ENCODE measurements at places on chromosomes 5 and 9.
A peak's percentile ranks its signal among the peaks of the same experiment; 100 is the strongest.

DNA sequence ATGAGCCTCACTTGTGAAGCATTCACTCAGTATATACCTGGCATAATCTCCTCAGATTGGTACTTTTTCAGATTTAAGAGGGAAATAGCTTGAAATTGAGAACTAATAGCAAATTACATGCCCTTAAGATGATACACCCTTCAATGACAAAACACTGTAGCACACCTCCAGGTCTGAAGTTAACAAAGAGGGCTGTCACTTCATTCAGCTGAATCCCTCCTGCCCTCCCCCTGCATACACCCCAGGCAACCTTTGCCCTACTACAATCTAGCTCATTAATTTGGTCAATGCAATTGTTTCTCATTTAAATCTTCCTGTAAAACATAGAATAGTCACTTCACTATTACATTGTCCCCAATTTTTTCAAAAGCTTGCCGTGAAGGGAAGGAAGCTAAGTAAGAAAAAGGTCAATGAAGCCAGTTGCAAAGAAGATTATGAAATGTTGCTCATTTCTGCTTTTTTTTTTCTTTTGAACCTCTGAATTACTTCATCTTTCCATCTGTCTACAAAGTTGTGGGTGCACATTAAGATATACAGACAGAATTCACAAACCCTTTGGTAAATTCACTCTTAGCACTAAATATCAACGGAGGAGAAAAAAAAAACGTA lies 294.8 kb upstream of the PTGER4 start:
- DNase-seq, result no peak

DNA sequence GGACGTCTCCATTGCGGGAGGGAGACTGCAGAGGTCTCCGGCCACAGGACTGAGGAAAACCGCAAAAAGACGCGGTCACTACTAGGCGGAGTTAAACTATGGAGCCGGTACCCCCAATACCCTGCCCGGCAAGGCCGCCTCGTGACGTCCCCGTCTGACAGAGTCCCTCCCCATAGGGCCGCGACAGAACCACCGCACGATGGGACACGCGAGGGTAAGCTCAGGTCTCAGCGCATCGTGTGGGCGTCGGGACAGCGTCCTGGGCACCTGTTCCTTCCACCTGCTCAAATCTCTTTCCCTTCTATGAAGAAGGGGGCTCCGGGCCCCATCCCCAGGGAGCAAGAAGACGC lies 35.2 kb upstream of the GLDC start:
- peak; percentile 70 for DNase-seq

GRCh38 chr5:54458221-54458620 lies 2.7 kb downstream of the HSPB3 start:
- no peak for DNase-seq

DNA sequence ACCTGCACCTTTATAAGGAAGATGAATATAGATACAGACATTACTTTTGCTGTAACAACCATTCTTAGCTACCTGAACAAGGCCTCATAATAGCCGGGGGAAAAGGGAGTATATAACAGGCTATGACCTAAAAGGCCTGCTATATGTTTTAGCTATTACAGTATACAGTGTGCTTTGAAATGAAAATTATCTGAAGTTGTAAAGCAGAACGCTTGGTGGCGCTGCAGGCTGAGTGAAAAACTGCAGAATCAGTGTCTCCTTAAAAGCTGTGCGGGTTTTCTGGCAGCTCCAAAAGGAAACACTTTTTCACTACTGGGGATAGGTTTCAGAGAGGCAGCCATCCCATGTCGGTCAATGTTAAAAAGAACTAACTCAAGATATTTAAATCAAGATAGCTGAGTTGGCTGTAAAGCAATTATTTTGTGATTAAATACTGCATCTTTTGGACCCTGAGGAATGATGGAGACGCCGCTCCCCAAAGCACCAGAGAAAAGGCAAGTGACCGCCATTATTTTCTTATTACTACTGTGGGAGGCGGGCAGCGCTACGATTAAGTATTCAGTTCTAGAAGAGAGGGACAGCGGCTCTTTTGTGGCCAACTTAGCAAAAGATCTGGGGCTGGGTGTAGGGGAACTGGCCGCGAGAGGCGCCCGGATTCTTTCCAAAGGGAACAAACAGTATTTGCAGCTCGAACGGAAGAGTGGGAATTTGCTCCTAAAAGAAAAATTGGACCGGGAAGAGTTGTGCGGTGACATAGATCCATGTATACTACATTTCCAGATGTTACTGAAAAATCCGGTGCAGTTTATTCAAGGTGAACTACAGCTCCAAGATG lies 5.9 kb downstream of the PCDHB6 start:
- DNase-seq, result no peak

GRCh38 chr9:36080519-36080918 lies 43.8 kb downstream of the RECK start:
- no peak for DNase-seq

GRCh38 chr5:10724781-10725507 lies 36.1 kb downstream of the DAP start:
- no peak for DNase-seq

DNA sequence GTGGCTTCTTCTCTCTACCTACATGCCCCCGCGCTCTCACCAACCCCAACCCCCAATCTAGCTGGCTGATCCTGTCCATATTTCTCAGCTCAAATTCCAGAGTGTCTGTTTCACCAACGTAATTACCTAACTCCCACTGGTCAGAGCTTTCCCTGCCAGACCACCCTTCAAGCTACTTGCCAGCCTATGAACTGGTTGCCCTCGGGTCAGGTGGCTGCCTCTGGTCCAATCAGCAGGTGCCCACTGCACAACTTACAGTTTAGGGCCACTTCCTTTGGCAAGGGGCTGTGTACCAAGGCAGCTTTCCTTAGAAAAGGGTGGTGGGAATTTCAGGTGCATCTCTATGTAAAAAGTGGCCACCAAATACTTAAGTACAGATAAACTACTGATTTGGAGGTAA lies 92.2 kb upstream of the SLC30A5 start:
- no peak for DNase-seq

GRCh38 chr5:93653716-93654115 lies 70.7 kb downstream of the NR2F1 start:
- no peak for DNase-seq

GRCh38 chr5:79168031-79168430 lies 56.4 kb downstream of the BHMT start:
- DNase-seq, result no peak

GRCh38 chr5:140794595-140795258 lies at the start of gene PCDHA2:
PCDHA2 (plus strand) TSS chr5:140794852.
- no peak for DNase-seq

GRCh38 chr9:128902351-128903078 lies 18.3 kb upstream of the PHYHD1 start:
- peak; percentile 83 for DNase-seq

DNA sequence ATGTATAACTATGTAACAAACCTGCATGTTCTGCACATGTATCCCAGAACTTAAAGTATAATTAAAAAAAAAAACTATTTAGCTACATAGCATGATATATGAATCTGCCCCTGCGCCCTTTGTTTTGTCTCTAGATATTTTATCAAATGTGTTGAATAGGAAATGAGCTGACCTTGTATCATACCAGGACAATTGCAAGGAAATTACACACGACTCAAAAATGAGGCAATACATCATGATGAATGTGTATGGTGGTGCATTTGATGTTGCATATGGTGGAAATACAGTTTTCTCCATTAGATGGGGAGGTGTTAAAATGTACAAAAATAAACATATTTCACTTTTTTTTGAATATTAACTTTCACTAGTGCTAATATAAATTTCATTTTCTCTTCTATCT lies 28.6 kb upstream of the CEP78 start:
- no peak for DNase-seq

DNA sequence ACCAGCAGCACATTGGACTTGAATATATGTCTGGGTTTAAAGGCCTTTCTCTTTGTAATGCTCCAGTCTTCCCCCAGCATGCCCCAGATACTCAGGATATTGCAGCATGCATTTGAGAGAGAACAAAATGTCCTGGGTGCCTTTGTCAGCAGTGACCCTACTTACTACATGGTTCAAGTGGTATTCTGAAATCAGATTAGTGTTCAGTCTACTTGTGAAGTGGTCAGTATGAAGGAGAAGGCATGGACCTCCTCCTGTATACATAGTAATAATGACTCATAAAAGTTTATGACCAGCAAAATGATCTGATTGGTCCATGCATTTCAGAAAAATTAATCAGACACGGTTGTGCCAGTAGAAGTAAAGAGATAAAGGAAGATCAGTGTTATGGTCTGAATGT lies 25.4 kb downstream of the GPR21 start:
- DNase-seq, result no peak

- DNase-seq, result peak; percentile 30
Observed at GRCh38 chr9:2228132-2228531, 213.0 kb downstream of the SMARCA2 start.

GRCh38 chr5:57863661-57864060 lies 381.1 kb upstream of the ACTBL2 start:
- no peak for DNase-seq

DNA sequence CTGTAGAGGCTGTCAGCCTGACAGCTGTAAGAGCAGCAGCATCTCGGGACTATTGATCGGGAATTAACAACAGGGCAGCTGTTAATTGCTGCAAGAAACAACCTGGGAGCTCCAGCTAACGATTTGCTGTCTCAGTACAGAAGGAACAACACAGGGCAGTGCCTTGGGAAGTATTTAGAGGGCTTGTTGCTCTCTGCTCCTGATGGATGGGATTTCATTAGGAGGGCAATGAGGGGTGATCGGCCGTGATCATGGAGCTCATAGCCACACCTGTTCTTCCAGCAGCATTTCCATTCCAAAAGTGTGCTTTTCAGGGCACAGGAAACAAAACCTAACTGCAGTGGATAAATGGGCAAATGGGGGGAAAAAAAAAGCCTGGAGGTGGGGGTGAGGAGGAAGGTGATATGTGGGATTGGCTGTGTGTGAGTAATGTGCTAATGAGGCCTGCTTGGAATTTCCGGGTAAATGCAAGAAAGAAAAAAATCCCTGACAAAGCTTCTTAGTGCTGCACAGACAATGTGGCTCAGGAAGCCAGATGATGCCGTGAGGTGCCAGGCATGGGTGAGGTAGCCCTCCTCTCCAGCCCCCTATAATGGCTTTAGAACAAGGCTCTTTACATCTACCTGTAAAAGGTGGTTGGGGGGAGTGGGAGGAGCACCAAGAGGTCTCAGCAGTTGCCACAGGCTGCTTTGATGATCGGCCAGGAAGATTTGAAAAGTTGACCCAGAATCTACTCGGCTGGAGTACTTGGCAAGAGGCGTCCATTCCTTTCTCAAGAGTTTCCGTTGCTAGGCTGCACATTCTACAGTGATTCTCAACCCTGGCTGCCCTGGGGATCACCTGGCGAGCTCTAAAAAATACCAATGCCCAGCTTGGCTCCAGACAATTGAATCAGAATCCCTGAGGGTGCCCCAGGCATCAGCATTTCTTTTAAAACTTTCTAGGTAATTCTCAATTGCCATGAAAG lies 139.5 kb upstream of the KLF9 start:
- no peak for DNase-seq

DNA sequence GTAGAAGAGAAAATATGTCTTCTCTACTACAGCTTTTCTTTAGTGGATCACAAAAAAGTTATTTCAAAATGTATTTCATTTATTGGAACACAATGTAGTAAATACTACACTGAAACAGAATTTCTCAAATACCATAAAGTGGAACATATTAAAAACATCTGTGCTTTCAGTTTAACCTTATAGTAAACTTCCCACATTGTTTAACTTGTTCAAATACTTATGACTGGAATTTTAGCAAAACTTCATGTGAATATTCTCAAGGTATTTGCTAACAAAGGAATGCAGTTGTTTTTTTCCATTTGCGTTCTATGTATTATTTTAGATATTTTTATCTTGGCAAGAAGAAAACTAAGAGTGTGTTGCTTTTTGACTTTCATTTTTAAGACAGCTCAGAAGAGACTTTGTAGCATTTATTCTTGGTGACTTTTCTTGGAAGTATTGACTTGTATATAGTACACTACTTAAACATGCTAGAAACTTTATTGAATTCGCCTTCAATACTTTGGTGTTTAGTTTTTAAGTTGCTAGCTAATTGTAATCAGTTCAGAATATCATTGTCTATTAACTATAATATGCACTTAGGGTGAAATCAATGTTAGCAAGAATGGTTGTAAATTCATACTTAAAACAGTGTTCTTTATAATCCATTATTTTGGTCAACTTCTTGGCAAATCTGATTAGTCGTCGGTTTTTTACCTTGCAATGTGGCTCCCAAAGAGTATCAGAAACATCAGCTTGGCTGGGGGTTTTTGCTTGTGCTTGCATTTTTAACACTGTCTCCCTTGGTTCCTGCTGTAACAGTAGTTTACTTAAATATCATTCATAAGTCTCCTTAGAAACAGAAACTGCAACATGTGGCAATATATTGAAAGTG lies 5.0 kb upstream of the RHOBTB3 start:
- DNase-seq, result no peak

DNA sequence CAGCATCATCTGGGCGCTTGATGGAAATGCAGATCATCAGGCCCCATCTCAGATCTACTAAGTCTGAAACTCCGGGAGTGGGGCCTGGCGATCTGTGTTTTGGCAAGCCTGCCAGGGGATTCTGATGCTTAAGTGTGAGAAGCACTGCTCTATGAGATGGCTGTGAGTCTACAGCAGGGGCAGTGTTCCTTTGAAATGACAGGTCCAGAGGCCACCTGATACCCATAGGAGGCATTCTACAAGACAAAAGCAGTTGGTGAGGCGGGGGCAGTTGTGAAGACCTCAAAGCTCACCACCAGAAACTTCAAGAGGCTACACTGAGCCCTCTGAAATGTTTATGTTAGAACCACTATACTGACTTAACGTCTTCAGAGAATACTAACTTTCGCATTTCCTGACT lies 86.9 kb upstream of the SPATA31D4 start:
- no peak for DNase-seq

DNA sequence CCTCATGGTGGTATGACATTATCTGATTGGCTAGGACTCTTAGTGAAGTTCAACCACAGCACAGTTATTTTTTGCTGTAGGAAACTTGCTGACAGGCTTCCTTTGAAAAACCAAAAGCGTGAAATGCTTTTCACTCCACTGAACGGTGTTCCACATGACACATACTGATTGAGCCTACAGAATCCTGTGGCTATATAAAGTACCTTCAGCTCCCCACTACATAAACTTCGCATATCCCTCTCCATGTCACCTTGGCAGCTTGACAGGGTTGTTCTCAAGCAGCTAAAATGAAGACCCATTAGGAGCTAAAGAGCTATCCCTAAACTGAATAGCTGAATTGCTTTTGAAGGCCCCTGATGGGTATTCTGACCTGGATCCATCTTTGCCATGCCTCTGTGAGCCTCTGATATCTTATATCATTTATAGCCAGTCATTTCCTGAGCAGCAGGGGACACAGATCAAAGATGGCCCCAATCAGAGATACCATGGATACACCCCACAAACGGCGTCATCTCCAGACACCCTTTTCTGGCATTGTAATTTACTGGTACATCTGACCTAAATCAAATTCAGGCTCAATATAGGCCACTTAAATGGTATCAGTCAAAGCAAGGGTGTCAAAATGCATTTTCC lies 91.5 kb downstream of the APBA1 start:
- no peak for DNase-seq

DNA sequence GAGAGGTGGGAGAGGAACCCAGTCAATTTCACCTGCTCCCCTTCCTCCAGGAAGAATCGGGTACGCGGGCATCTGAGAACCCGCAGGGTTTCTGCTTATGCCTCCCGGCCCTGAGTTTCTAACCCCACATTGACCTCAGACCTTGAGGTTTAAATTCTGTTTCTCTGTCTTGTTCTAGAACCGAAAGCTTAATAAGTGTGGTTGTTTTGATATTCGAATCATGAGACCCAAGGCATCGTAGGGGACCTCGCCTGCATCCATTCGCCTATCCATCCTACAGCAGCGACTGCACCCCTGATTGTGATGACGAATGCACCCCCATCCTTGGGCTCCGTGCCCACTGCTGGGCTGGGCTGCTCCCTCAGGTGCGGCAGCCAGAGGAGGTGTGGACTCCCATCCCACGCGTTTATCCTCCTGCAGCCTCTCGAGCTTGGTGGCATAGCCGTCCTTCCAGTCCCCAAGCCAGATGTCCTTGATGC lies 80.8 kb upstream of the IER5L start:
- no peak for DNase-seq

Data from activated naive CD8-positive, alpha-beta T cell treated with anti-CD3 and anti-CD28 coated beads, Interleukin-2, amount 50 U/mL, for 24 hours (primary cell).